Stimulated activated CD4-positive, alpha-beta T cell treated with anti-CD3 and anti-CD28 coated beads, Interleukin-4, amount 100 ng/mL, for 48 hours (primary cell): ENCODE measurements at places on chromosomes 5 and 9.

DNA sequence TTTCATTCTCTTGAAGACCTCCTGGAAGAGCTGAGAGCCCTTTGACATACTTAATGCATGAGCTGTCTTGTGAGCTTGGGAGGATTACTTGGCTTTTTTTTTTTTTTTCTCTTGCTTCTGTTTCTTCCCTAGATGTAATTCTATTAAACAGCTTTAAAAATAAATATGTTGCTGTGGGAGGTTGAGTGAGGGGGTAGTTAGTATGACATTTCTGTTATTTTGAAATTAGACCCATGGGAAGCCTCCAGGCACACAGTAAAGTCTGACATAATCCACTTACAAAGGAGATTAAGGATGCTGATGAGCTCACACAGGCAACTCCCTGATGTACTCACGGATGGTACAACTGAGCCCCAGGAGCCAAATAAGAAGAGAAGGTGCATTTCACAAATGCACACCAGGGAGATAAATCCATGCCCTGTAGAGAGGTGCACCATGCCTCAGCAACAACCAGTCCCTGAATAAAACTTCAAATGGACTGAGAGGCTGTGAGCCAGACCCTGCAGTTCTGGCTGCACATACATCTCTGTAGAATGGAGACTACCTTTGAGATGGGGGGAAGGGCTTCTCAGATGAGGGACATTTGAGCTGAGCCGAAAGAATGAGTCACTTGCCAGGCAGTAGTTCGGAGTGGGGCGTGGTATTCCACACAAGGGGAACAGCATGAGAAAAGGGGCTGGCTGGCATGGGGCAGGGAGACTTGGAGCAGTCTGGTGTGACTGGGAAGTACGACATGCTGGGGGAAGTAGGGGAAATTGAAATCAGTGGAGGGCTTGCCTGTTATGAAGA lies 68.7 kb downstream of the ACTL7B start:
- no peak for DNase-seq

DNA sequence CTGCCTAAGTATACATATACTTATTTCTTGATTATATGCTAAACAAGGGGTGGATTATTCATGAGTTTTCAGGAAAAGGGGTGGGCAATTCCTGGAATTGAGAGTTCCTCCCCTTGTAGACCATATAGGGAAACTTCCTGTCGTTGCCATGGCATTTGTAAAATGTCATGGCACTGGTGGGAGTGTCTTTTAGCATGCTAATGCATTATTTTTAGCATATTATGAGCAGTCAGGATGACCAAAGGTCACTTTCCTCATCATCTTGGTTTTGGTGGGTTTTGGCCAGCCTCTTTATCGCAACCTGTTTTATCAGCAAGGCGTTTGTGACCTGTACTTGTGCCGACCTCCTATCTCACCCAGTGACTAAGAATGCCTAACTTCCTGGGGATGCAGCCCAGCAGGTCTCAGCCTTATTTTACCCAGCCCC lies 80.9 kb downstream of the ALDH7A1 start:
- DNase-seq, result no peak

GRCh38 chr9:74949859-74950855 lies 2.6 kb downstream of the C9orf40 start:
- DNase-seq, result no peak

GRCh38 chr9:79116041-79116440 lies 455.7 kb upstream of the TLE4 start:
- no peak for DNase-seq
